CD4-positive, alpha-beta memory T cell (primary cell): ENCODE measurements at places on chromosomes 7 and 10. TPM values are rescaled to one million over a fixed set of nuclear protein-coding genes. Genes with fewer than 3 reads are reported as not detected.

The ACBD7 gene
- total RNA-seq: not detected

The BMI1 gene
- total RNA-seq: 108 TPM

The NAT16 gene
- not detected for total RNA-seq

The AHR gene
- 35.2 TPM for total RNA-seq

The CALN1 gene
- total RNA-seq: not detected

The HELLS gene
- 14.4 TPM for total RNA-seq

The CCDC3 gene
- total RNA-seq: not detected

The CISD1 gene
- 13.7 TPM for total RNA-seq

The GPRIN2 gene
- not detected for total RNA-seq

The GNGT1 gene
- total RNA-seq: not detected

The CFAP70 gene
- total RNA-seq: 3.8 TPM

The PNLIPRP2 gene
- total RNA-seq: not detected

The WIPF3 gene
- not detected for total RNA-seq

The CTAGE4 gene
- total RNA-seq: 5.4 TPM

The ASZ1 gene
- not detected for total RNA-seq

The MYL10 gene
- not detected for total RNA-seq

The RET gene
- not detected for total RNA-seq

The GRID2IP gene
- total RNA-seq: 0.47 TPM

The FFAR4 gene
- not detected for total RNA-seq

The OR6B1 gene
- total RNA-seq: not detected

The PPP1R9A gene
- total RNA-seq: not detected

The NACAD gene
- total RNA-seq: not detected

The CPA2 gene
- not detected for total RNA-seq

The POMZP3 gene
- total RNA-seq: 20.4 TPM

The VAX1 gene
- total RNA-seq: not detected

The TMEM176B gene
- total RNA-seq: 1.6 TPM

The ZNF316 gene
- total RNA-seq: 62.0 TPM

The CYP26A1 gene
- not detected for total RNA-seq

The MSS51 gene
- 6.2 TPM for total RNA-seq

The CPA4 gene
- not detected for total RNA-seq

The COL28A1 gene
- total RNA-seq: 0.19 TPM

The HKDC1 gene
- total RNA-seq: 3.5 TPM

The MYOZ1 gene
- total RNA-seq: not detected

The RTKN2 gene
- total RNA-seq: 12.2 TPM

The GCK gene
- not detected for total RNA-seq

The COL17A1 gene
- total RNA-seq: not detected

The MRPS24 gene
- 52.2 TPM for total RNA-seq

The PRR15 gene
- total RNA-seq: not detected

The GJC3 gene
- total RNA-seq: 0.61 TPM

The ITPRID1 gene
- total RNA-seq: not detected

The MNX1 gene
- total RNA-seq: not detected

The SLC16A12 gene
- not detected for total RNA-seq

The C10orf62 gene
- not detected for total RNA-seq

The BEND7 gene
- total RNA-seq: not detected
